NCI-H1048 (cell line): ENCODE measurements at places on chromosomes 5 and 9.

DNA sequence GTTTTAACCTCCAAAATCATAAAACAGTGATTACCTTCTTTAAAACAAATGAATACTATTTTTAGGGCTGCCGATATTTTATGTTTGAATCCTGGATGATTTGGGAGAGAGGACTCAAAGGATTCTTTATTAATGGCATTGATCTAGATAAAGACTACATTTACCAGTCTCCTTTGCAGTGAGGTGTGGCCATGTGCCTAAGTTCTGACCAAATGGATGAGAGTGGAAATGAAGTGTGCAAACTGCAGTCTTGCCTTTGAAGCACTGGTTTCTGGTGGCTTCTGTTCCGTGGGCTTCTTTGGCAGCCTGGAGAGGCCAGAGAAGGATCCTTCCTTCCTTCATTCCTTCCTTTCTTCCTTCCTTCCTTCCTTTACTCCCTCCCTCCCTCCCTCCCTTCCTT, 24.3 kb upstream of the GDA start:
- no peak for DNase-seq

GRCh38 chr9:99859243-99859980, 37.7 kb downstream of the NR4A3 start:
- DNase-seq = no peak

DNA sequence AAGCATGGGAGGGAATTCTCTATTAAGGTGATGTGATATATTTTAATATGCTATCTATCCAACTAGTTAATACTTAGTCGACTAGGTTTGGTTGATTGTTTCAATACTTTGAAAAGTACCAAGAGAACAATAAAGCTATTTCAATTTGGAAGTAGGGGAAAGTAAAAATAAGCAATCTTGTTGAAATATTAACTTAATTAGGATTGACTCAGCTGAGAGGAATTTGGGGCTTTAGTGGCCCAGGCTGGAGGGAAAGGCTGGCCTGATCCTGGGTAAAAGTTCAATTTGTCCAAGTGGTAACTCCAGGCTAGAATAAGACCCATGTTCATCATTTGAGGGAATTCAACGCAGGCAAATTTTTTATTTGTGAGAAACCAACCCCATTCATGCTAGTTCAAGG, 48.6 kb downstream of the NMUR2 start:
- no peak for DNase-seq

- DNase-seq = no peak
Observed at GRCh38 chr5:96741891-96742309, 65.8 kb downstream of the ERAP1 start.

DNA sequence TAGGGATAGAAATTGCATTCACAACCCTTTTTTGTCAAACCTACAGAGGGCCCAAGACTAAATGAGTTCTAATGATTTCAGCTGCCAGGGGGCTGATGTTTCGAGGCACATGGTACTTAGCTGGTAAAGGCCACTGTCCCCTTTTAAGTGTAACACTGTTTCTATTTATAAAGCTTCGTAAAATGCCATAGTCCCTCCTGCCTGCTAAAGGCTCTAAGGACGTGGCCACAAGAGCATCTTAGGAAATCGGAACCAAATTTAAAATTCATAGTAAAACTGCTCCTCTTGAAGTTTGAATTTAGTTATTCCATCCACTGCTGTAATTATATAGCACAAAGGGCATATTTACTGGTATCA, 170.3 kb upstream of the WWC1 start:
- no peak for DNase-seq

- DNase-seq = no peak
Observed at GRCh38 chr5:180494510-180495181, 467 bp downstream of the CNOT6 start.

DNA sequence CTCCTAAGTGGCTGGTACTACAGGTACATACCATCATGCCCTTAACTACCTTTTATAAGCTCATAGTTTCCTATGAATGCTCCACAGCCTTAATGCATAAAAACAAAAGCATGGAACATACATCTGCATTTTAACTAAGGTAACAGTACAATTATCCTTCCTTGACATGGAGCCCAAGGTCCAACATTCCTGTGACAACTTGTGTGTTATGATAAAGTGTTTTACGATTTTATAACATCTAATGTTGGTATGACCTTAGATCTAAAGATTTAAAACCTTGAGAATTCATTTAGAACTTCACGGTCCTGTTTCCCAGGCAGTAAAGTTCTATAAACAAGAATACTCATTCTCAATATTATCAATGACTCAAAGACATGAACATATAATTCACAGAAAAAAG, 43.1 kb downstream of the GNG10 start:
- no peak for DNase-seq

DNA sequence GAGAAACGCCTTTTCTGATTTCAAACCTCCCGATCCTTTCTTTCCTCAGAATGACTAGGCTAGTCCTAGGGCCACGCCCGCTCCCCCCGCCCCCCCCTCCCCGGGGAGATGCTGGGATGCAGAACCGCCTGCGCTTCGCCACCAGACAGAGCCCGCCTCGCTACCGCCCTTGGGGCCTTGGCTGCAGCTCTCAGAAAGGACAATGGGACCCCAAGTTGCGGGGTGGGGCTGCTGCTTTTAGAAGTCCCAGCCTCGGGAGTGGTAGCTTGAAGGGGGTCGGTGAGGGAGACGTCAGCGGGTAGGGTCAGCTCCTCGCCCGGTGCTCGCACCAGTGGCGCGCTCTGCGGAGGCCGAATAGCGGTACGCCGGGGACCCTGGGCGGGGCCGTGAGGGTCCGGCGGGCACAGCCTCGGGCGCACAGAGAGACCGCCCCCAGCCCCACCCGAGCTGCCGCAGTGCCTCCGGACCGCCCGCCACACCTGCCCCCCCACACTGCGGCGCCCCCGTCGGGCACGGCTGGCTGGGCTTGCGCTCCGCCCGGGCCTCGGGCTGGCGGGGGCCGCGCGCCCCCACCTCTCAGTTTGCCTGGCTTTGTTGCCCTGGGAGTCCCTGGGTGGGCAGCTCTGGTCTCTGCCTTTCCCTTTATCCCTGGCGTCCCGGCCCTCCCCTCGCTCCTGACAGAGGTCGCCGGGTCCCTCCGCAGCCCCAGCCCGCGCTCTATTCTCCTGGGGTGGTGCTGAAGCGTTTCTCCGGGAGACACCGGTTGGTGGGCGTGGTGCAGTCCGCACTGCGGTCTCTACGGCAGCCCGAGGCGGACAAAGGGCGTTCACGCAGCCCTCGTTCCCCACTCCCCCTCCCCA, 1.2 kb downstream of the MAP1B start:
- DNase-seq = peak; percentile 28

GRCh38 chr5:158126442-158127405, 267.8 kb upstream of the CLINT1 start:
- no peak for DNase-seq

DNA sequence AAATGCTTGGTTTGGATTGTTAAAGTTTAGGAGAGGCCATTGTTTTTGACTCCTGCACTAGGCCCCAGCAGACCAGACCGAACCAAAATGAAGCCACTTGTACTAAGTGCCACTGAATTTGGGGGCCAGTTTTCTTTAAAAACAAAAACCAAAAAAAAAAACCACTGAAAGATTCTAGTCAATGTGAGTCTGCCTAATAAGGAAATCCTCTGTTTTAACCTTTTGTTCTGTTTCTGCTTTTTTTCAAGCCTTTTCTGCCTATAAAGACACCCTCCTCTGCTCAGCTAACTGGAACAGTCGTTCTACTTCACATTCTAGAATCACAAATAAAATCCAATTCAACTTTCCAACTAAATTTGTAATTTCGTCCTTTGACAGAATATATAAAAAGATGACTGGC, 64.9 kb downstream of the SERINC5 start:
- DNase-seq = no peak

DNA sequence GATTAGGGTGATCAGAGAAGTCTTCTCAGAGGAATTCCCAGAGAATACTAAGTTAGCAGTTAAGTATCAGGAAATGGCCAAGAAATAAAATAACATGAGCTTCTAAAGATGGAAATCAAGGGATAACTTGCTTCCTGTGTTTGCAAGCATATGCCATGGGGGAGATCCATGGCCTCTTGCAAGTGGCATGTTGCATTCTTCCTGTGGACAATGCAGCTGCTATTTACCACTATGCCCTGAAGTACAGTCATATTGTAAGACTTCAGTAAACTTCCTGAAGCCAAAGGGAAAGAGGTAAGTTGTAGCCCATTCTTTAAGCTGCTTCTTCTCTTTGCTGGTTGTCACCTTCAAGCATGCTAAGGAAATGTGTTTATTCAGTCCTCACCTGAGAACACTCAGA, 154.7 kb upstream of the RUSC2 start:
- DNase-seq = no peak

DNA sequence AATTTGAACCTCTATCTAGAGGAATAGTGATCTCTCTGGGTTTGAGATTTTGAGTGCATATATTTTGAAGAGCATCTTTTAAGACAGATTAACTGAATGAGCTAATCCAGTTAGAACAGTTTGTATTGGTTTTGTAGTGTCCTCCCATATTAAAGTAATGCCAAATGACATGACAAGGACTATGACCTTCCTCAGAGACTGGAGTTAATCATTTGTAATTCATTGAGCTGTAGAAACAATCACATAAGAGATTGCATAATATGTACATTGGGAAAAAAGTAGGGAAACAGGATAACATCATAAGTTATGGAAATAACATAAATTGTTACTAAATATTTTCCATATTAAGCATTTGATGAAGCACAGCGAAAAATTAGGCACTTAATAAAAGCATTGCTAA, 45.8 kb upstream of the PRDM9 start:
- no peak for DNase-seq
